Skin of body (tissue), 3 donors: ENCODE measurements at places on chromosomes 5 and 9.

DNA sequence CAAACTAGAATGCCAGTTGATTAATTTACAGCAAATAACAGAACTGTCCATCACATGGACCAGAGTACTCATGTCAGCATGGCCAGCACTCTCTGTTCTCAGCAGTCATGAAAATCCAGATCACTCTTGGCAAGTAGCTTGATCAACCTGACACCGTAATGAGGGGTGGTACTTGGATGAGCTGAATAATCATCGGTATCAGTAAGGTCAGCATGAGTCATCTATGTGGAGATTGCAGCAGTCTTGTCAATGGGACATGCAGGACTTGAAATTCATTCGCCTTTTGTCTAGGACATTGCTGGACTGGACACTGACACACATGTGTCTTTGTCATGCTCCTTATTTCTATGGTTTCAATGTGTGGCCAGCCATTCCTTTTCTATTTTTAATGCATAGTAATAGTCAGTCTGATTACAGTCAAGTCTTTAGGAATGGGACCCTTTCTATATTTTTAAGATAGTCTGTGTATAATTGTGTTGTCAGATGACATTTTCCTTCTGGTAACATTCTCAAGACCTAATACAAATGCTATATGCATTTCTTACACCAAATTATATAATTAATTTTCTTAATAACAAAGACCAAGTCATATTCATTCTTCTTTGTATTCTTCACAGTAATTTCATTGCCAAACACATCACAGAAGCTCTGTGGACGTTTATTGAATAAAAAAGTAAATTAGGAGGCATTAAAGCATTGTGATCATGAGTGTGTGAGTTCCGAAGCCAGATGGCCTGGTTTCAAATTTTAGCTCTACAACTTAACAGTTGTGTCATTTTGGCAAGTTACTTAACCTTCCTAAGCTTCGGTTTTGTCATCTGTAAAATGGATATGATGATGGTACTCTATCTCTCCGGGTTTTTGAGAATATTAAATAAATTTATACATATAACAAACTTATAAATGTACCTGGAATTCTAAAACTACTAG is 57.4 kb downstream of the ADAMTSL1 start:
- DNase-seq, result no peak

DNA sequence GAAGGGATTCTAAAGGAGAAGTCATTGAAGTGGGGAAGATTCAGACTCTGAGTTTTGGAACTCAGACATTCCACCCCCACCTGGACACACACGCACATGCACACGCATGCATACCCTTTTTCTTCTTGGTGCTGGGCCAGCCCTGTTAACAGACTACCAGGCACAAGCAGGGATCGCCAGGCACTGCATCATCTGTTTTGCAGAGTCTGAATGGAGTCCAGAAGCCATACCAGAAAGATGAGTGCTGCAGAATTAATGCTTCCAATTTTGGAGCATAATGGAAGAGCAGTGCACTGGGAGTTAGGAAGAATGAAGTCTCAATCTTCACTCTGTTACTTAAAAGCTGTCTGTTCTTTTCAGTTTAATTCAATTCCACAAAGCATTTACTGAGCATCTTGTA is 95.5 kb downstream of the PDE8B start:
- DNase-seq, result peak; percentile 68

GRCh38 chr9:18598969-18599368 is 125.0 kb downstream of the ADAMTSL1 start:
- DNase-seq, result no peak

DNA sequence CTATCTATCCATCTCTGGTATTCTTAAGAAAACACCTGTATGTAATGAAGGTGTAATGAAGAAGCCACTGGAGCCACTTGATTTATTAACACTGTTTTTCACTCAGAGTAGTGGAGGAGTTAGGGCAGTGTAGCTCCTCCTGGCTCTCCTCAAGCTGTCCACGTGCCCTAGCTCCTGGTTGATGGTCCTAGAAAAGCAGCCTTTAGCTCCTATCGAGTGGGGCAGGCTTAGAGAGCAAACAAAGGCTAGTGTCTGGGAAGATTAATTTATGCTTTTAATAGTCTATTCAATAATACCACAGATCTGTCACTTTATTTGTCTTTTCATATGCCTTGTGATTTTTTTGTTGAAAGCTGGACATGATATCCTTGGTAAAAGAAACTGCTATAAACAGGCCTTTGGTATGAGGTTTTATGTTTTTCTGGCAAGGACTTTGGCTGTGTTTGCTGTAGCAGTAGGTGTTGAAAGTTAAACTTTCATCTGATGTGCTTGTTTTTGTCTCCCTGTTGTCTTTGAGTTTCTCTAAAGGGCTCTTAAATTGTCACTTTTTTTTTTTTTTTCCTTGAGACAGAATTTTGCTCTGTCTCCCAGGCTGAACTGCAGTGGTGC is 141.1 kb downstream of the GCNT1 start:
- DNase-seq, result no peak

DNA sequence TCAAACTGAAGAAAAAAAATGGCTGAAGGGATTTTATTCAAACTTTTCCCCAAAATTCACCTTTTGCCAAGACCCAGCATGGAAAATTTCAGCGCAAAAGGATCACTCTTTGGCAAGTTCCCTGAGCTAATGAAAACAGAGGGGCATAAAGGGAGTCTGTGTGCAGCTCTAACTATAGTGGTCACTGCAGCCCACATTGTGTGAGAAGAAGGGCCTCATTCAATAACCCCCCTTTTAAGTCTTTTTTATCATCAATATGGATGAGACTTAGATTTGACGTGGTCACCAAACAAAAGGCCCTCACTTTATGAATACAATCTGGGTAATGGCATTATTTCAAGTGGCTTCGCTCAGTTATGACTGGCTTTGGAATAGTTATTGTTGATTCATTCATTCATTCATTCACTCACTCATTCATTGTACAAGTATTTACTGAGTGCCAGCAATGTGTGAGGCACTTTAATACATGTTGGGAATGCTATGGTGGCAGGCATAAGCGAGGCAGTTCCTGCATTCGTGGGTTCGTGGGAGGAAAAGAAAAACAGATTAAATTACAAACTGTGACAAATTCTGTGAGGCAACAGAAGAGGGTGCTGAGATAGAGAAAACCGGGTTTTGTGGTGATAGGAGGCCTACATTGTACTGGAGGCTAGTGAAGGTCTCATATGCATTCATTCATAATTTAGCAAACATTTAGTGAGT is 145.7 kb upstream of the KLF4 start:
- no peak for DNase-seq

DNA sequence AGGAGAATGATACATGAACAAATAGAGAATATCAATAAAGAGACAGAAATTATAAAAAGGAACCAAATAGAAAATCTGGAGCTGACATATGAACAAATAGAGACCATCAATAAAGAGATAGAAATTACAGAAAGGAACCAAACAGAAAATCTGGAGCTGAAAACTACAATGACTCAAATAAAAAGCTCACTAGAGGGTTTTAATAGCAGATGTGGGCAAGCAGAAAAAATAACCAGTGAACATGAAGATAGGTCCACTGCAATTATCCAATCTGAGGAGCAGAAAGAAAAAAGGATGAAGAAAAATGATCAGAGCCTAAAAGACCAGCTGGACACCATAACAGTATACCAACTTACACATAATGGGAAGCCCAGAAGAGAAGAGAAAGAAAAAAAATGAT is 353.7 kb downstream of the ARL15 start:
- DNase-seq, result no peak

DNA sequence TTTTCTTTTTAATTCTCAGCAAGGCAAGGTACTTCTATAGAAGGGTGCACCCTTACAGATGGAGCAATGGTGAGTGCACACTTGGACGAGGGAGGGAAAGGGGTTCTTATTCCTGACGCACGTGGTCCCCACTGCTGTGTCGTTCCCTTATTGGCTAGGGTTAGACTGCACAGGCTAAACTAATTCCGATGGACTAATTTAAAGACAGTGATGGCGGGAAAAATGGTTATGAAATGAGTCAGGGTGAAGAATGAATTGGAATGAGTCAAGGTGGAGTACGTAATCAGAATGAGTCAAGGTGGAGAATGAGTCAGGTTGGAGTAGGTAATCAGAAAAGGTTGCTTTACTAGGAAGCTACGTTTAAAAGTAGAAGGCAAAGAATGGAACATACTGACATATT is 2.1 kb upstream of the HMGCS1 start:
- no peak for DNase-seq

GRCh38 chr9:36222449-36222848 is 31.7 kb downstream of the CLTA start:
- DNase-seq, result no peak

DNA sequence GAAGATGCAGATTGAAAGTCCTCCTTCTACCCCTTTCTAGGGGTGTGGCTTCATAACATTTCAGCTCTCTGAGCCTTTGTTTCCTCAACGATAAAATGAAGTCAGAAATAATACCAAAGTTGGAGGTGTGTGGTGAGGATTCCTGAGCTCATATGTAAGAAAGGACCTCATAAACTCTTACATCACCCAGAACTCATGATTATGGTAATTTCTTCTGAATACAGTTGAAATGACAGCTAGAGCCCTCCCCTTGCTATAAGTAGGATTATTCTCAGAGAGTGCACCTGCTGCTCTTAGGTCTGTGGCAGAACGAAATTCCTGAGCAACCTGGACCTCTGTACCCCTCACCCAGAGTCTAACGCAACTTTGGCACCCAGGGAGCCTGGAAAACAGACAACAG is 291.4 kb upstream of the KLF4 start:
- DNase-seq, result no peak

GRCh38 chr9:108040783-108041182 is 551.2 kb upstream of the KLF4 start:
- no peak for DNase-seq

DNA sequence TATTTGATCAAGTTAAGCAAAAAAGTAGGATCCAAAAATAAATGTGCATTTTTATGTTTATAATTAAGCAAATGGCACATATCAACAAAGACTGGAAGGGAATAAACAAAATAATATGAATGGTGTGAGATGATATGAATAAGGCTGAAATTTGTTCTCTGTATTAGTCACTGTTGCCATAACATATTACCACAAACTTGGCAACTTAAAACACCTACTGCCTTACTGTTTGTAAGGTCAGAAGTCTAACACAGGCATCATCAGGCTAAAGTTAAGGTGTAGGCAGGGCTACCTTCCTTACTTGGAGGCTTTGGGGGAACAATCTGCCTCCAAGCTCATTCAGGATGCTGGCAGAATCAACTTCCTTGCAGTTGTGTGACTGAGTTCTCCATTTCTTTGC is 19.3 kb downstream of the PGGT1B start:
- DNase-seq, result no peak

DNA sequence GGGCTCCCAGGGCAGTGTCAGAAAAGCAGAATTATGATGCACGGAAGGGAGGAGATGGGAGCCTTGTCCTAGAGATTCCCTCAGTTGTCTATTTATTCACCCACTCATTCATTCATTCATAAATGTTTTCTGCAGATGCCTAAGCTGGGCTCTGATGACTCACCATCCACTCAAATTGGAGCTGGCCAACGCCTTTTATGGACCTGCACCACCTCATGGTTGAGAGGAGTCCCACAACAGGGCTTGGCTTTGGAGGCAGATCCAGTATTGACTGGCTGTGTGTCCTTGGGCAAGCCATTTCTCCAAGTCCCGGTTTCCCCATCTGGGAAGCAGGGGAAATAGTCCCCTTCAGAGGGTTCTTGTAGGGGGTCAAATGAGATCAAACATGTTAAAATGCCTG is 227.8 kb downstream of the MELK start:
- DNase-seq, result no peak

- DNase-seq, result no peak
Measured at GRCh38 chr5:57538341-57538955, 55.8 kb upstream of the ACTBL2 start.

- DNase-seq, result no peak
Measured at GRCh38 chr9:113266174-113266573, 9.2 kb downstream of the CDC26 start.

GRCh38 chr9:82080265-82080664 is 91.7 kb downstream of the SPATA31D1 start:
- DNase-seq, result no peak

- DNase-seq, result no peak
Measured at GRCh38 chr5:18010053-18010452, 375.8 kb downstream of the TAF11L14 start.

GRCh38 chr5:58060996-58061395 is 398.9 kb downstream of the PLK2 start:
- DNase-seq, result no peak

GRCh38 chr5:140126315-140127012 is 727 bp downstream of the IGIP start:
- no peak for DNase-seq

DNA sequence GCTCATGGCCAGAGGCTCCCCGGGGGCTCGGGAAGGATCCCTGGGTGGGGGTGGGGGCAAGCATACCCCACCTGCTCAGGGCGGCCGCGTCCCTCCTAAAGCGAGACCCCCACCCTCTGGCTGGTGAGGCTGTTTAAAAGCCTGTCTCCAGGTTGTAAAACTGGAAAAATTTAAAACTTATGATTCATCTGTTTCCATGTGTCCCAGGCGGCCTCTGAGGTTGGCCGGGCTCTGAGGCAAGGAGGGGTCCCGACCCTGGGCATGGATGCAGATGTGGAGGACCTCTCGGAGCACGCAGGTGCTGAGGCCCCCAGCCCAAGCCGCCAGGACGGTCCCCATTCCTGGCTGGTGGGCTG is 24.2 kb upstream of the TMEM250 start:
- no peak for DNase-seq

- DNase-seq, result no peak
Measured at GRCh38 chr5:171401167-171401947, 13.7 kb downstream of the NPM1 start.

DNA sequence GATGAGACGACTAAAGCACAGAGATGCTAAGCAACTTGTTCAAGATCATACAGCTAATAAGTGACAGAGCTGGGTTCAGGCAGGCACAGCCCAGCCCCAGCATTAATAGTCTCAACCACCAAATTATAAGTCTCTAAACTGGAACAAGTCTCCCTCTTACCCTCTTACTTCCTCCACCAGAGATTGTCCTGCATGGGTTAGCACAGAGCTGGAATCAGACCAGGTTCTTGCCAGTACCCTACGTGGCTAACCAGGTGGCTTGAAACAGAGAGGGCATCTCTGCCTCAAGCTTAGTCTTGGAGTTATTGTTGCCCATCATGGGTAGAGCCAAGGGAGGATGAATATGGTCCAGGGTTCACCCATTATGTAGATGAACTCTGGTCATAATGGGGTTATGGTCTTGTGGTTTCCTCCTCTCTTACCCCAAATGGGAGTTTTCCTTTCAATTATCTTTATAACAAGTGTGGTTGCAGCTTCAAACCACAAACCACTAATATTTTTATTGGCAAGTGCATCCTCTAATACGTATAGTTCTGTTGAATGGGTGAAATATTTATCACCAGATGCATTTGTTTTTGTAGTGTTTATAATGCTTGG is 8.3 kb upstream of the XPA start:
- no peak for DNase-seq

DNA sequence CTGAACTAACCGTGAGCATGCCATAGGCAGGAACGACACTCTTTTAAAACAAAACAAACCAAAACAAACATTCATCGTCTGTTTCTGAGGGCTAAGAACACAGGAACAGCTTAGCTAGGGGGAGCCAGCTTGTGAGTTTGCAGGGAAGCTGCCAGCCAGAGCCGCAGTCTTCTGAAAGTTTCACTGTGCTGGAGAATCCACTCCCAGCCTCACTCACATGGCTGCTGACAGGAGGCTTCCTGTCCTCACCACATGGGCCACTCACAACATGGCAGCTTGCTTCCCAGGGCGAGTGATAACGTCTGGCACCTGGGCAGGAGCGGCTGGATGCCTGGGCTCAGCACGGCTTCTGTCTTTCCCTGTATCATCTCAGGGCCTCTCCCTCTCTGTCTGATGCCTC is 275.2 kb downstream of the MSX2 start:
- no peak for DNase-seq

GRCh38 chr5:154278186-154278585 is 87.7 kb downstream of the GALNT10 start:
- no peak for DNase-seq
